Upper lobe of left lung (tissue), 6 donors: ENCODE measurements at places on chromosomes 6 and 20.

- no peak for DNase-seq
Observed at GRCh38 chr6:50716899-50717509, 3.7 kb downstream of the TFAP2D start.

DNA sequence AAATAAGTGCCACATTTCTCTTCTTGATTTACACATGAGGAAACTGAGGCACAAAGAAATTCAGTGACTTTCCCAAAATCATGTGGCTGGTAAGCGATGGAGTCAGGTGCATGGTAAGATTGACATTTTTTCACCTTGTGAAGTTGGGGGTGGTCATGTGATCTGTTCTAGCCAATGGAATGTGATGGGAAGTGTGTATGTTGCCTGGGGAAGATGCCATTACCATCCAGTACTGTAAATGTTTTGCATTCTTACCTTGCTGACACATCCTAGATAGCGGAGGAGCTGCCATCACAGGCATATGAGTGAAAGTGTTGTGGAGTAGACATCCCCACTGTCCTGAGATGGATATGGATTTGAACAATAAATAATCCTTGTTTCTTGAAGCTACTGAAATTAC lies 499.6 kb upstream of the SULF2 start:
- no peak for DNase-seq

- no peak for DNase-seq
Observed at GRCh38 chr6:23524548-23524947, 601.5 kb upstream of the NRSN1 start.

GRCh38 chr20:13690943-13691342 lies 52.2 kb upstream of the TASP1 start:
- no peak for DNase-seq

GRCh38 chr6:112909781-112910180 lies 562.7 kb downstream of the RFPL4B start:
- no peak for DNase-seq

DNA sequence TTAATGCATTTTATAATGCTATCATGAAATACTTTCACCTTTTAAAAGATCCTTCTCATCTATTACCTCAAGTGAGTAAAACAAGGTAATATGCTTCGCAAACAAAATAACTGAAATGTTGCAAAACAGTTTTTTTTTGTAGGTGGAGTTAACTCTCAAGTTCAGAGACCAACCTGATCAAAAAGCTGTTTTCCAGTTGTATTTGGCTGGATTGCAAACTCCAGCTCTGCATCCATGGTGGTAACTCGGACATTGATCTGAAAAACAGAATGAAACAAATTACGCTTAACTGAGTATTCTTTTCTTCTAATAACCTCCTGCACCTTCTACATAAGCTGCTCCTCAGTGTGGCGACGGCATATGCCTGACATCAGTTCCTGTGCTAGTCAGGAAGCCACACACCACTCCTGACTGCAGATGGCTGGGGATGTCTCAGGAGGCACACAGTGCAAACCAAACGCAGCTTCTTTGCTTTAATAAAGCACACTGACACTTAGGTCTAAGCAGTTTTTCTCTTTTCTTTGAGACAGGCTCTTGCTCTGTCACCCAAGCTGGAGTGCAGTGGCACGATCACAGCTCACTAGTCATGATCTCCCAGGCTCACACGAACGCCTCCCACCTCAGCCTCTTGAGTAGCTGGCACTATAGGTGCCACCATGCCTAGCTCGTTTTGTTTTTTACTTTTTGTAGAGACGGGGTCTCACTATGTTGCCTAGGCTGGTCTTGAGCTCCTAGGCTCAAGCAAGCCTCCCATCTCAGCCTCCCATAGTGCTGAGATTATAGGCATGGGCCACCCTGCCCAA lies 29.9 kb downstream of the EZR start:
- peak; percentile 23 for DNase-seq

- DNase-seq, result no peak
Observed at GRCh38 chr6:44035621-44036020, 91.6 kb downstream of the MRPL14 start.

DNA sequence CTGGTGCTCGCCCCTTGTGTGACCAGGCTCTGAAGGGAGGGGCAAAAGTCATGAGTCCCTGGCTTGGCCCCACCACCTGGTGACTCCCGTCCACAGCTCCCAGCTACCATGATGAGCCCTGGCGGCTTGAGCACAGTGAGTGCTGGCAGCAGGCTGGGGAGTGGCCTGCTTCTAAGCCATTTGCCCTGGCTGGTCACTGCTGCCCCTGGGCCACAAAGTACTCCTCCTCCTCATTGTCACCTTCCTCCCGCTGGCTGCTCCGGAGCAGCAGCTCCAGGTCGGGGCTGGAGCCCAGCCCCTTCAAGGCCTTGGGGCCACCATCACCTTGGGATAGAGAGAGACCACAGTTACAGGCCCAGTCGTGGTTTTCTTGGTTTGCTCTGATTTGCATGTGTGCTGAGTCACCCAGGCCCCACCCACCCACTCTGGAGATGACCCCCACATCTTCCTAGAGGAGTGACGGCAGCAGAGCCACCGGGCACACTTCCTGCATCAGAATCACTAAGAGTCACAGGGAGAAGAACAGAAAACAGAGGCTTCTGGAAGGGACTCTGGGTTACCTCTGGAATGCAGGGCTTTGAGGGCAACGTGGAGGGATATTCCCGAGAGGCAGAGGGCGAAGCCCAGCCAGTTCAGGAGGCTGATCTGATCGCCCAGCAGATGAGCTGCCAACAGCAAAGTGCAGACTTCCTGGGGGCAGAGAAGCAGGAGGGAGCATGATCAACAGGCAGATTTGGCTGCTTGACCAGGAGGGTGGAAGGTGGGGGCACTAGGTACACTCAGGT lies 42.1 kb upstream of the CDH22 start:
- no peak for DNase-seq

- peak; percentile 91 for DNase-seq
Observed at GRCh38 chr6:2245877-2246863, 765 bp upstream of the GMDS start.

DNA sequence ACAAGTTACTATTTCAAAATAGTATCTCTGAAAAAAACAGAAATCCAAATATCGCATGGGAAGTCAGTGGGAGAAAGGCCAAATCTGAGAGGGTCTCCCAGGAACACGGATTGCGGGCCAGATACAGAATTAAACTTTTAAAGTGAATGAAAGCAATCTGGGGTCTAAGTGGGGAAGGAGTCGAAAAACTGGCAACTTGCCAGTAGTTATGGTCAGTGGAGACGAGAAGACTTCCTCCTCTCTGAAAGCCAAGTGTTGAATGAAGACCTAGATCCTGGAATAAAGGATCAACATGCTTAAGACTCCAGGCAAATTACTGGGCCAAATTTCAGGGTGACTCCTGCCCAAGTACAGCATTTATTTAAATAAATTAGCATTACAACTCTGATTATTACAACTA lies 123.6 kb downstream of the BFSP1 start:
- no peak for DNase-seq

GRCh38 chr20:33653218-33653899 lies 8.8 kb upstream of the C20orf144 start:
- no peak for DNase-seq

DNA sequence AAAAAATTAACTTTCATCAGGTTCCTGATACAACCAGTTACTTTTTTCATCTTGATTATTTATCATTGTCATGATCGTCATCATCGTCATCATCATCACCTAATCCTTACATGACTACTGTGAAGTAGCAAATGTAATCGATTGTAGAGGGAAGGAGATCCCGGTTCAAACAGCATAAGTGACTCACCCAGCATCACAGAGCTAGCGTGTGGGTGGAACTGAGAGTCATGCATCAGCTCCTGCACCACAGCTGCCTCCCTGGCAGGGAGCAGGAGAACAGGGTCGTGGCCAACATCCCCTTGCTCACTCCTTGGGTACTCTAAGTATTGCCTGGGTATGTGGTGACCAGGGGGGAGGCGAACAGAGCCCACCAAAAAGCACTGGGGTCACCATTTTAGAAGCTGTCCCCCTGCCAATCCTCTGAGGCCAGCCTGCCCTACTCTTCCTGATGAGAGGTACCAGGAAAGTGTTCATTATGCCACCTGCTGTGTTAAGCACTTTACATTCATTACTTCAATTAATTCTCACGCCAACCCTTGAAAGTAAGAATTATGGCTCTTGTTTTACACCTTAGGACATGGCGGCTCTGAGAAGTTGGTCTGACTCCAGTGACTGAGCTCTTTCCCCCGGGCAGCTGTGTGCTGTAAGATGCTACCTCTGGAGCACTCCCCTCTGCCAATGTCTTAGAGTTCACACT lies 425.2 kb downstream of the CD83 start:
- DNase-seq, result no peak

- no peak for DNase-seq
Observed at GRCh38 chr6:41683273-41683522, 44.9 kb downstream of the MDFI start.

DNA sequence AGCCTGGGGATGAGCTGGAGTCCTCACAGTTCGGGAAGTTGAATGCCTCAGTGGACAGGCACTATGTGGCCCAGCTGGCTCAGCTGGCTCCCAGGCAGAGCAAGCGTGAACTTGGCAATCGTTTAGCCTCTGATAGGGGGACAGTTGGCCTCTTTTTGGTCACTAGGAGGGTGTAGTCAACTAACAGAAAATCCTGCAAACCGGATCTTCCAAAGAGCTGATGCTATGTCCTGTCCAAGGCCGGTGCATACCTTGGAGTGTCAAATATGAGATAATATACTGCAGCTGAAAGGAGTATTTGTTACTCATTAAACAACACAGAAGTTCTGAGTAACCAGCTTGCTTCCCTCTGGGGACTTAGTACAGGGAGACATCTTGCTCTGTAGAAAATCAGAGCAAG lies 126.2 kb upstream of the EXOC2 start:
- no peak for DNase-seq

DNA sequence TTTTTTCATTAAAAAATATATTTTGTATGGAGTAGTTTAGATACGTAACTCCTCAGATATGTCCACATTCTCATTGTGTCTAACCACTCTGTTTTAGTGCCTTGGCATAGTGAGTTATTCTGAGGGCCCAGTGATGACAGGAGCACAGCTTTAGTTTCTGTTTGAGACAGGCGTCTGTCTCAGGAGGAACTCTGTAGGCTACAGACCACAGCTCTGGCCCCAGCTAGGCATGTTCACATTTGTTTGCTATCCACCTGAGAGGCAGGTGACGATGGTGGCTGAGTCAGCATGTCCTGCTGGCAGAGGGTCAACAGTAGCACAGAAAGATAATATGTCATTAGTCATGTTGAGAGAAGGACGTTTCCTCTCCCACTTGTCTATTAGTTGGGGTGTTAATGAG lies 16.3 kb downstream of the LRRC1 start:
- DNase-seq, result peak; percentile 79

DNA sequence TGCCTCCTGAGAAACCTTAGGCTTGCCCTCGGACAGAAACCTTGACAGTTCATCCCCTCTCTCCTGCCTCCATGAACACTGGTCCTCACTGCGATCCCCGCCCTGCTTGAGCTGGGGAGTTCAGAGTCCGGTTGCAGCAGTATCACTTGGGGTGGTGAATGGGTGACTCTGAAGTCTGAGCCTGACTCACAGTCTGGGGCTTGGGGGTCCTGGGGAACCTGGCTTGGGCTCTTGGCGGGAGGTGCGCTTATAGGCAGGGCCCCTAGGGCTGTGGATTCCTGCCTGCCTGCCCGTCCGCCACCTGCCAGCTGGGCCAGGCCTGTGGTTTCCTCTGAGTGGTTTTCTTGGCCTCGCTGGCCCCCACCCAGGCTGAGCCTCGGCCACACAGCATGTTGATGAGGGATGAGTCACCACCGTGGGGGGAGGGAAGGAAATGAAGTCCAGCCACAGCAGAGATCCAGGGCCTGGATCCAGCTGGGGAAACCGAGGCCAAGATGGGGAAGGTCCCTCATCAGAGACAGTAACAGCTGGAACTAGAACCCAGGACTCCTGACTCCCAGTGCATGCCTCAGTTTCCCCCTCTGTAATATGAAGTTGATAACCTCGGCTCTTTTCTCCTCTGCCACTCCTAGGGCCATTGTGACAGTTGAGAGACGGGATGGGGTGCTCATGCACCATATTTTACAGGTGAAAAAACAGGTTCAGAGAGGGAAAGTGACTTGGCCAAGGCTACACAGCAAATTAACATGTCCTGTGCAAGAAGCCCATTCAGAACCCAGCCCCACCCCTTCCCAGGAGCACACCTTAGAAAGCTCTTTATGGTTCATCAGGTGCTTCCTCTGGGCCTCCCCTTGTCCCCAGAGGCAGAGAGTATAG lies 9.2 kb downstream of the FOXS1 start:
- DNase-seq, result peak; percentile 88

DNA sequence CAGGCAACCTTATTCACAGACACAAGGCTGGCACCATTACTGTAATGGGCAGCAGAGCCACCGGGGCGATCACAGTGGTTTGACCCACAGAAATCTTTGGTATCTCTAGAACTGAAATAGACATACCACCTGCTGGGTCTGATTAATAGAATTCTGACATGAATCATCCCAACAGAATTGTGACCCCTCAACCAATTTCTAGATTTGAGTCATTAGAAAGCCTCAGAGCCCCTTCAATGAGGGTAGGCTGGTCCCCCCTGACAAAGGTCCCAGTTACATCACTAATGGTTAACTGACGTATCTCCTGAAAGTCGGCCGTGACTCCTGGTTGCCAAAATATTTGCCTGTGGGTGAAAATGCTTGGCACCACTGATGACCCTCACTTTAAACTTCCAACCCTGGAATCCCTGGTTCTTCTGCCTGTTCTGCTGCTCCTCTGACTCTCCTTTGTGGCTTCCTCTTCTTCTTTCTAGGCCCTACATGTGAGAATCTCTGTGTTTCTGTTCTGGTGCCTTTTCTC lies 124.9 kb upstream of the ARID1B start:
- no peak for DNase-seq

- no peak for DNase-seq
Observed at GRCh38 chr6:115441651-115442050, 619.0 kb downstream of the FRK start.

DNA sequence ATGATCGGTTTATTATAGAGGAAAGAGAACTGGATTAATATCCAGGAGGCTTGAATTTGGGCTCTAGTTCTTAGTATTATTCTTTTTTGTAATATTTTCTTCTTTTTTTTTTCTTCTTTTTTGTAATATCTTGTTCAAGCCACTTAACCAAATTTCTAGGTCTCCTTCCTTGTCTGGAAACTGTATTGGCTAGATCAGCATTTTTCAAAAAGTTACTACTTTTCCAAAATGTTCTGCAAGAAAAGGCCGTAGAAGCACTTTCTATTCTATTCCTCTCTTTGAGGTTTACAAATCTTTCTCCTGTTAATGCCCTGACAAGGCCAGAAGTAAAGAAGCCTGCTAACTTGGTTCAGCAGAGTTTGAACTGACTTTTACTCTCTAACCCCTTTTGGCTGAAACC lies 12.0 kb downstream of the BMP6 start:
- no peak for DNase-seq

- DNase-seq, result no peak
Observed at GRCh38 chr6:25601800-25602673, 50.0 kb upstream of the SCGN start.

GRCh38 chr6:31403283-31404060 lies at the start of gene MICA:
TSS of gene MICA (plus strand) at chr6:31403595. CDS start at chr6:31403633, 38 bp downstream.
- peak; percentile 96 for DNase-seq

- DNase-seq, result no peak
Observed at GRCh38 chr6:16236009-16236501, 2.3 kb upstream of the GMPR start.

- DNase-seq, result no peak
Observed at GRCh38 chr20:2138396-2138795, 36.8 kb downstream of the STK35 start.

GRCh38 chr20:59013959-59014608 lies 5.1 kb upstream of the TUBB1 start:
- no peak for DNase-seq

- no peak for DNase-seq
Observed at GRCh38 chr20:25145131-25145530, 50.4 kb upstream of the ENTPD6 start.
